ENCODE measurements at places on chromosomes 16 and 17.

- no peak for DNase-seq
Measured at GRCh38 chr16:86762095-86762494, 183.7 kb downstream of the FOXL1 start.

GRCh38 chr16:1312903-1313302 is 3.5 kb downstream of the UBE2I start:
- DNase-seq: no peak

DNA sequence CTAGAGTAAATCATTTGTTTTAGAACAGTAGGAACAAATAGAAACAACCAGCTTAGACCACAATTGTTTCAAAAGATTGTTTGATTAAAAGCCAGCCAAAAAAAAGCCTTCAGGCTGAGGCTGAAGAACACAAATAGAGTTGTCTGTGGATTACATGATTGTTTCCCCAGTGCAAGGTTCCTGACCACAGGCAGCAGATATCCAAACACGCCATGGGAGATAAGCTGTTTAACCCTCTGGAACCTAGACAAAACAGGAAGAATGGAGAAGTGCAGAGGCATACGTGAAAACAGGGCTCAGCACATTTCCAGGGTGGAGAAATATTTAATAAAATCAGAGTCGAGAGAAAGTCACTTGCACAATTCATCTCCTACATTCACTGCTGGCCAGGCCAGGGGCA is 21.0 kb downstream of the ATPAF2 start:
- no peak for DNase-seq

DNA sequence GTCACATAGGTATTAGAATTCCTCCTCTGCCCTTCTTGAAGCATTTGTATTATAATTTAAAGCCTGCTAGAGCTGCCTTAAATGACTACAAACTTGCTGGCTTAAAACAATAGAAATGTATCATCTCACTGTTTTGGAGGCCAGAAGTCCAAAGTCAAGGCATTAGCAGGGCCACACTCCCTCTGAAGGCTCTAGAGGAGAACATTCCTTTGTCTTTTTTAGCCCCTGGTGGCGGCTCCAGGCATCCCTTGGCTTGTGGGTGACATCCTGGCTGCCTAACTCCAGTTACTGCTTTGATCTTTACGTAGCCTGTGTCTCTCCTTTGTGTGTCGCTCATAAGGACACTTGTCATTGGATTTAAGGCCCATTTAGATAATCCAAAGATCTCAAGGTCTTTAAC is 186.6 kb upstream of the SALL1 start:
- no peak for DNase-seq

DNA sequence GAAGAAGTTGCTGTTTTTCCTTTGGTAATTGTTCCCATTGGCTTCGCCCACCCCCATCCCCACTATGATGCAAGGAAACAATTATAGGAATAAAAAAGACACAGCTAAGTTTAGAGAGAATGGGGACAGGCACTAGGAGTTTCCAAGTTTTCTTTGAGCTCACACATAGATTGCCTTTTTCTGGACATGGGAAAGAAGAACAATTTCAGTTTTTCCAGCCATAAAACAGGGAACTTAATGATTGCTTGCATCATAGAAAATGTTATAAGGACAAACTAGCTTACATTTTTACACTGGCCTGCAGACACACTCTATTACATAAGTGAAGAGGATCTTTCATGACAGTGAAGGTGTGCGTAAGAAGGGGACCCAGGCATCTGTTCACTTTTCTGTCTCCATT is 142.3 kb upstream of the ZFHX3 start:
- DNase-seq: no peak

DNA sequence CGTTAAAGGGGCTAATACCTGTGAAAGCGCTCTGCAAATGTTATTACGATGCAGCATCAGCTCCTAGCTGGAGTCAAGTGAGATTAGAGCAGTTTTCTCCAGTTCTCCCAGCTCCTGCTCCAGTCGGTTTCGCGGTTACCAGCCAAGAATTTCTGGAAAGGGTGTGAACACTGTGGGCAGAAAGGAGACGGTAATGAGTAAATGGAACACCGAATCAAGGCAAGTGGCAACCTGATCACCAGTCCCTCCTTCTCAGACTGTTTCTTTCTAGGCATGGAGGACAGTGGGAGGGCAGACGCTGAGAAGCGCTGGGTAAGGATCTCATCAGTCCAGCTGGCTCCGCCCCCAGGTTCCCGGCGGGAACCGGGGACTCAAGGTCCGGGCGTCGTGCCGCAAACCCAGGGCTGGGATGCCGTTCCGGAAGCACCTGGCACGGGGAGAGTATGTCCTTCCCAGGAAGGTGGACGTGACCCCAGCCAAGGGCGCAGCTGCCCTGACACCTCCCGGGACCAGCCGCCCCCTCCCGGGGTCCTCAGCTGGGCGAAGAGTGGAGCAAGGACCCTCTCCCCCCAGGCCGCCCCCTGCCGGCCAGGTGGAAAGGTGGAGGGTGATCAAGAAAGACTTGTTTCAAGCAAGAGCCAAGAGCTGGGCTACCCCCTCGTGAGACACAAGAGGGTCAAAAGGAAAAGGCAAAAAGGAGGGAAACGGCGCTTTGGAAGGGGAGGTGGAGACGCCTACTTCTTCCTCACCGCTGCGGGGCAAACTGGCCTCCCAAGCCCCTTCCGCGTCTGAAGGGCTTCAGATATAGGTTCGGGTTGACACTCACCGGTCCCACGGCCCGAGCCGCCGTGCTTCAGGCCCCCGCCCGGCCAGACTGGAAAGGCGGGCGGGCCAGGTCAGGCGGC is 481 bp downstream of the MYO19 start:
- DNase-seq: peak; percentile 59

GRCh38 chr17:27660436-27660835 is 29.4 kb downstream of the LGALS9 start:
- no peak for DNase-seq

DNA sequence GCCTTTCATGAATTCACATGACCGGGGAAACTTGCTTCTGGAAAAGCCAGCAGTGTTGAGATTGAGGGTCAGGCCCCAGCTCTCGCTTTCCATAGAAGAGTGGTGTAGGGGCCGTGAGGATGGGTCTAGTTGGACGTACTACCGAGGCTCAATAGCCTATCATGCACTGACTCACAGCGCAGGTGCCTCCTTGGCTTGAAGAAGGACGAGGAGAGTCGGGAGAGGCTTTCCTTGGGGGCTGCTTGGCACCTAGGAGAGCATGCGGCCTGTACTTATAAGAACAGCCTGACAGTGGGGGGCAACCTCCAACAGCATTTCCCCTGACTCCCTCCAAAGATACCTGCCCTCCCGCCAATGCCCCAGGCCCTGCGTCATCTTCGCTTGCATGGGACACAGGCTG is 37.6 kb downstream of the WSCD1 start:
- no peak for DNase-seq

DNA sequence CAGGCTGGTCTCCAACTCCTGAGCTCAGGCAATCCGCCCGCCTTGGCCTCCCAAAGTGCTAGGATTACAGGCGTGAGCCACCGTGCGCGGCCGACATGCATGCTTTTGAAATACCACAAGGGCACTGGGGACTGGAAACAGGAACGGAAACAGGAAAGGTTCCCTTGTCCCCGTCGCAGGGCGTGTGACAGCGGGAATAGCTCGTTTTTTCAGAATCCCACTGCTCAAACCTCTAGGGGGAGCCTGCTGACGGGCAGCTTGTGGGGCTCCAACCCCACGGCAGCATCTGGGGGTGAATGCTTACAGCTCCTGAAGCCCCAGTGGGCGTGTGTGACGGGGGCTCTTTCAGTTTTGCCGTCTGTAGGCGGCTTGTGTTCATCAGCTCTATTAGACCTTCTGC is 18.8 kb upstream of the ASGR2 start:
- DNase-seq: peak; percentile 40

DNA sequence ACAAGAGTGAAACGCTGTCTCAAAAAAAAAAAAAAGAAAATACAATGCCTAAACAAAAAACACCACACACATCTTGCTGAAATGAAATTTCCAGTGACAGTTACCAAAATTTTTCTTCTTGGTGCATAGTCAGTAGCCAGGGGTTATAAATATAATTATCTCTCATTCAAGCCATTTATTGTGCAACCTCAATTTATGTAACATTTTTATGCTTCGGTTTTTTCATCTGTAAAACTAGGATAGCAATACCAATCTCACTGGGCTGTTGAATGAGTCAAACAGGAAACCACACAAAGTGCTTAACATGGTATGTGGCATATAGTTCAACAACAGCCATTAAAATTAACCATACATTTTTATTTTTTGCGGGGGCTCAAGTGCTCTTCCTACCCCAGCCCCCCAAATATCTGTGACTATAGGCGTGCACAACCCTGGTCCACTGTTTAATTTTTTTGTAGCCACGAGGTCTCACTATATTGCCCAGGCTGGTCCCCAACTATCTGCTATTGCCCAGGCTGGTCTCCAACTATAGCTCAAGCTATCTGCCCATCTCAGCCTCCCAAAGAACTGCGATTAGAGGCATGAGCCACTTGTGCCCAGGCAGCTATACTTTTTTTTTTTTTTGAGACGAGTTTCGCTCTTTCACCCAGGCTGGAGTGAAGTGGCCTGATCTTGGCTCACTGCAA is 2.6 kb downstream of the COG4 start:
- DNase-seq: no peak

- DNase-seq: no peak
Measured at GRCh38 chr16:19911747-19912454, 27.3 kb upstream of the GPRC5B start.

GRCh38 chr17:49269356-49269755 is 38.8 kb upstream of the PHOSPHO1 start:
- no peak for DNase-seq

DNA sequence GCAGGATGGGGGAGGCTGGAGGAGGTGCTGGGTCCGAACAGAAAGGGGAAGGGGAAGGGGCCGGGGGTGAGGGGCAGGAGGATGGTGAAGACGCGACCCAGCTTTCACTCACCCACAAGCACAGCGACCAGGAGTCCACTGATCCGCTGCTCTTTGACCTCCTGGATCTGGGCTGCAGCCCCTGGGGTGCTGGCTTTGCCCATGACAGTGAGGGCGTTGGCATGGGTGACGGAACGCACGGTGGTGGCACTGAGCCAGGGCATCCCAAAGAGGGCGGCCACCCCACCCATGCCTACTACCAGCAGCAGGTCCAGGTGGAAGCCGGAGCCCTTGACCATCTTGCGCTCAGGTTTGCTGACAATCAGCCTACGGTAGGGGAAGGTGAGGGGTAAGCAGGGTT is 14.9 kb downstream of the SLC4A1 start:
- no peak for DNase-seq

- peak; percentile 54 for DNase-seq
Measured at GRCh38 chr17:41678907-41679739, 9.6 kb upstream of the EIF1 start.

DNA sequence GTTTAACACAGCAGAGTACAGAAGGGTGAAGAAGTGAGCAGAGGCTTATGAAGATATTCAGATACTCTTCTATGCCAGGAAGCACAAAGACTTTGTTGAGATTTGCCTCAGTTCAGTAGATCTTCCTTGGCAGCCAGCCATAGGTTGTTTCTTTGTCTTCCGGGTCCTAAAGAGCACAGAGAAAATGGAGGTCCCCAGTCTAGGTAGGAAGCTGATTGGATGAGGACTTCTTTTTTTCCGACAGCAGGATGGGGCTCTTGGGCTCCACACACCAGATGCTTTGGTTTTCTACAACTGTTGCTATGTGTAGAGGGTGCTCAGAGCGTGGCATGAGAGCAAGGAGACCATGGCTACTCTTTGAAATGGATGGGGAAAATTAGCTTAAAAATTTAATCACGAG is 8.3 kb upstream of the CDC6 start:
- no peak for DNase-seq

Data from activated naive CD8-positive, alpha-beta T cell treated with anti-CD3 and anti-CD28 coated beads, Interleukin-2, amount 50 U/mL, for 24 hours (primary cell).